ENCODE measurements at places on chromosomes 6 and 20.

DNA sequence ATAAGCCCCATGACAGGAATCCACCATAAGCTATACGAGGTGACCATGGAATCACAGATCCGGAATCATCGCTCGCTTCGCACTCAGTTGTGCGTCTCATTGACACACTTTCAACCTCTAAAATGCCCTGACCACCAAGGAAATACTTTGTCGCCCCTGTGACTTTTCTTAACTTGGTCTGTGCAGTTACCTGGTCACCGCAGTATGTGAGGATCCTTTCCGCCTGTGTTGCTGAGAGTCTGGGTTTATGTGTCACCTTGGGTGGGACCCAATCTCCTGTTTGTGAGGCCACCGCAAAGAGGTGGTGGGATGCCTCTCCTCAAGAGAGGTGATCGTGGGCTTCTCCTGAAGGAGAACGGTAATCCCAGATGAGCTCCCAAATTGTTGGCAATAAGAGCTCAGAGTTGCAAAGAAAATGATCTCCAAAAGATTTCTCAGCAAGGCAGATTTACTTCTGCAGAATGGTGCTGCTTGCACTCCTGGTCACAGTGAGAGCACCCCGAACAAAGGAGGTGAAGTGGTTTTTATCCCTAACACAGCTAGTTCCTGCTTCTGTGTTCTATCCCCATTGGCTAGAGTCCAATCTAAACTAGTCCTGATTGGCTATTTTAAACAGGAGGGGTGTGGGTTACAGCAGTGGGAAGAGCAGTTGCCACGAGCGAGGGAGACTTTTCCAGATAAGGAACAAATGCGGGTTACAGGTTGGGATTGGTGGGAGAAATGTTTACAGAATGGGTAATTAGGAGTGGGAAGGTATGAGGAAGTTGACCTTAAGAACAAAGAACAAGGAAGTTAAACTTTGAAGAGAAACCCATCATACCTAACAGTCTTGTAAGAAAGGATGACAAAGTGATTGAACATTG lies 9.1 kb upstream of the ZNFX1 start:
- DNase-seq = no peak

DNA sequence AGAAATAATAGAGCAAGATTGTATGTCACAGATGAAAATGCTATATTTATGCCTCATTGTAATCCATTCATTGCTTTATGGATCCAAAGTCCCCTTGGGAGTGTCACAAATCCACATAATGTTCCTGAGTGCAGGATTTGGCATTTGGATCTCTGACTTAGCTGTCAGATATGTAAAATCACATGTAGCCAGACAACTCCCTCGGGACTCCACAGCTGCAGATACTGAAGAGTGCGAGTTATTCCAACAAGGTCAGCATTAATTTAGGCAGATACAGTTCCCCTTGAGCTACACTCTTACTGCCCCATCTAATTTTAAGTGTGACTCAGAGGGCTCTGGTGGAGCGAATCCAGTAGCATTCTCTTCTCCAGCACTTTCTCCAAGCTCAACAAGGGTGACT lies 433.2 kb downstream of the CD83 start:
- DNase-seq = no peak

- DNase-seq = no peak
Measured at GRCh38 chr6:136586295-136586694, 36.1 kb upstream of the MAP7 start.

DNA sequence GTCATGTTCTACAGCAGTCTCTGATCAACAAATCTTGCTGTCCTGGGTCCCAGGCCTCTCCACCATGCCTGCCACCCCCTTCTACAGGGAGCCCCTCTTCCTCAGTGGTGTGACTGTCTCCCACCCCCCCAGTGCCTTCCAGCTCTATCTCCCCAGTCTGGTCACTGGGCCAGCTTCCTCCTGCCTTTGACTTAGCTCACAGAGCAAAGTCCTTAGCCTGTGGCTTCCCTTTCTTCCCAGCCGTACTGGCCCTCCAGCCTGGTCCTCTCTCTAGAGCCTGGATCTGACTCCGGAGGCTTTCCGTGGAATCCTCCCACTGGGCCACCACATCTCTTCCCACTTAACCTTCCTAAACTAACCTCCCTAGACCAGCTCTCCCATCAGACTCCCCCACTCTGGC lies 17.0 kb downstream of the MAPK13 start:
- DNase-seq = no peak

- DNase-seq = no peak
Measured at GRCh38 chr20:22446613-22447446, 137.5 kb downstream of the FOXA2 start.

DNA sequence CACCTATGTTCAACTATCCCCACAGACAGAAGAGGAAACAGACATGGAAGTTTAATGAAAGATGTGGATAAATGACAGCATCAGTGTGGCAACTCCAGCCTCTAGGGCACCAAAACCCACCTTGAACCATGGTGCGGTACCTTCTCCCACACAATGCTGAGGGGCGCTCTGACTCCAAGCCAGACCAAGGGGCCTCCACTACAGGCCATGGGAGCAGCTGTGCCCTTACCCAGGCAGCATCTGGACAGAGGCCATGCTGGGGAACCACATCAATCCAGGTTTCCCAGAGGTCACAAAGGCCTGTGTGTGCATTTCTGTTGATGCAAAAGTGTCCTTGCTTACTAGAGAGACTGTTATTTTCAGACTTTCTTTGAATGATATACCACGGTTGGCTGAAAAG lies 4.1 kb downstream of the PRR18 start:
- no peak for DNase-seq

DNA sequence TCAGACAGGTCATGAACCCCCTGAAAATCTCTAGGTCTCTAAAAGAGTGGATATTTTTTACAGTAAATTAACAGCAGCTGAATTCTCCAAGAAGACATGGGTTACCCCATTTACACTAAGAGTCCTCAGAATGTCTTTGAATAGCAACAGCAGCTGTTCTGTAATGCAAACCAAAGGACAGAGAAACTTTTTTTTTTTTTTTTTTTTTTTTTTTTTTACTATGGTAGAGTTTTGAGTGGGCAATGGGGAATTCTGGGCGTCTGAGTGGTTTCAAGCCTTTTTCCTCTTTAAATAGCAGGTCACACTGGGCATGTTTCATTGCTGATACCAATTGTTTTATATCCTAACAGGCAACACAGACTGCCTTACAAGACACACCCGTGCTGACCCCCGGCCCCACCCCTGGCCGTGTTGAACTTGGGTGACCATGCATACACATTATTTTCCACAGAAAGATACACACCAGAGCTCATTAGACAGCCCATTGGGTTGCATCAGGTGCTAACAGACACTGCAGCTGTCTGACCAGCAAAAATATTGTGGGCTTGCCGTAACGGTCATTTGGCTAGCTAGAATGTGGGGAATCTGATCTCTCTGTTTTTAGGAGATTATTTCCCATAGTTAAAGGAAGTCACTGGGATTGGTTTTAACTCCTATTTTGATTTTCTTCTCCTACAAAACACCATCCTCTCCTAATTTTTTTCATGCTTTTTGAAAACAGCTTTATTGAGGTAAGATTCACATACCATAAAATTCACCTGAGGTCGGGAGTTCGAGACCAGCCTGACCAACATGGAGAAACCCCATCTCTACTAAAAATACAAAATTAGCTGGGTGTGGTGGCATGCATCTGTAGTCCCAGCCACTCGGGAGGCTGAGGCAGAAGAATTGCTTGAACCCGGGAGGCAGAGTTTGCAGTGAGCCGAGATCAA lies 26.7 kb upstream of the IRF4 start:
- DNase-seq = no peak

DNA sequence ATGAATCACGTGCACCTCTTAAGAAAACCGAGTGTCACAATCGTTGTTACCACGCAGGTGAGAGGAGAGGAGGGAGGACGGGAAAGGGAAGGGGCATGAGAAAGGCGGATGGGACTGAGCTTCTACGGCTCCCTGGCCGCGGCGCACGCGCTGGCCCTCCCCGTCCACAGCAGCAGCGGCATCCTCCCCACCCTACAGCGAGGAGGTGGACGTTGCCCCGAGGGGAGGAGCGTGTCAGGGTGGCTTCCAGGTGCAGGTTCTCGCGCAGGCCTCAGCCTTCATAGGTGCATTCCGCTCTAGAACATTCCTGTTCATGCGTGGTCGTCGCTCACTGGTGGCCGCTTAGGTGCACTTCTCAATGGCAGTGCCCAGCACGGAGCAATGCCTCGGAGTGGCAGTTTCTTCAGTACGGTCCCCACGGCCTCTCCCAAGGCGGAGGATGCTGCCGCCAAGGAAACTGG lies 29.7 kb upstream of the AFDN start:
- no peak for DNase-seq

GRCh38 chr20:58459058-58459750 lies 56.0 kb downstream of the APCDD1L start:
- no peak for DNase-seq

DNA sequence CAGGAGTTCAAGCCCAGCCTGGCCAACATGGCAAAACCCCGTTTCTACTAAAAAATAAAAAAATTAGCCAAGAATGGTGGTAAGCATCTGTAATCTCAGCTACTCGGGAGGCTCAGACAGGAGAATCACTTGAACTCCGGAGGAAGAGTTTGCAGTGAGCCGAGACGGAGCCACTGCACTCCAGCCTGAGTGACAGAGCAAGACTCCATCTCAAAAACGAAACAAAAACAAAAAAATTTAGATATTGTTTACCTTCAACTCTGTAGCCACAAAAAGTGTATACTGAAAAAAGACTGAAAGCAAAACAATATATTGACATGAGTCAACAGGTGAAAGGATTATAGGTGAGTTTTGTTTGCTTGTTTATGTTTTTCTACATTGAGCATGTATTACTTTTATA lies 30.6 kb upstream of the TAB2 start:
- no peak for DNase-seq

DNA sequence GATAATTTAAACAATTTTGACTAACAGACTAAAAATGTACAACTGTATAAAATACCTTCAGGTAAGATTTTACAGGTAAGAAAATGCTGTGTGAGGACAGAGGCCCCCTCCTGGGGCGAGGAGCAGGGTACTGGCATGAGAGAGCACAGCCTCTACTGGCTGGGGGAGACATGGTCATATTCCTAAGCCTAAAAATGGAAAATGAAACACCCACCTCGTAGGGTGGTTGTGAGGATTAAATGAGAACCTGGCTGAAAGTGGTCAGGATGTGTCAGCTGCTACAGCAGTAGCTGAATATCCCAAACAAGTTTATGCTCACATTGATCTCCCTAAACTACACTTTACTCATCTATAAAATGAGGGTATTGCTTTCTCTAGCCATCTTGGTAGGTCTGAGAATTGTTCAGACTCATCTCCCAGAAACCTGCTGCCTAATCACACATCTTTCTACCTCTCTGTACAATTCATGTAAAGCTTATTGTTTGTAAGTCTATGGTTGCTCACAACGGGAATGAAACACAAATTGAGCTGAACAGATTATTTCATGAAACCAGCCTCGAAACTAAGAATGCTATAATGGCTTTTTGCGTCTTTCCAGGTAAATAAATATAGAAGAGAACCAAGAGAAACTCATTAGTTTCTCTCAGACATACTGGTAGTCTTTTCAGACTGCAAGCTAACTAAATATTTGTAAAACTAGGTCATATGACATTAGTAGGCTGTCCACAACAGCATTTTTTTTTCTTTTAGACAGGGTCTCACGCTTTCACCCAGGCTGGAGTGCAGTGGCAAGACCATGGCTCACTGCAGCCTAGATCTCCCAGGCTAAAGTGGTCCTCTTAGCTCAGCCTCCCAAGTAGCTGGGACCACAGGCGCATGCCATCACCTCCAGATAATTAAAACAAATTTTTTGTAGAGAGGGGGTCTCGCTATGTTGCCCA lies 69.6 kb downstream of the POPDC3 start:
- no peak for DNase-seq

- DNase-seq = no peak
Measured at GRCh38 chr6:11744753-11745152, 33.9 kb downstream of the ADTRP start.

DNA sequence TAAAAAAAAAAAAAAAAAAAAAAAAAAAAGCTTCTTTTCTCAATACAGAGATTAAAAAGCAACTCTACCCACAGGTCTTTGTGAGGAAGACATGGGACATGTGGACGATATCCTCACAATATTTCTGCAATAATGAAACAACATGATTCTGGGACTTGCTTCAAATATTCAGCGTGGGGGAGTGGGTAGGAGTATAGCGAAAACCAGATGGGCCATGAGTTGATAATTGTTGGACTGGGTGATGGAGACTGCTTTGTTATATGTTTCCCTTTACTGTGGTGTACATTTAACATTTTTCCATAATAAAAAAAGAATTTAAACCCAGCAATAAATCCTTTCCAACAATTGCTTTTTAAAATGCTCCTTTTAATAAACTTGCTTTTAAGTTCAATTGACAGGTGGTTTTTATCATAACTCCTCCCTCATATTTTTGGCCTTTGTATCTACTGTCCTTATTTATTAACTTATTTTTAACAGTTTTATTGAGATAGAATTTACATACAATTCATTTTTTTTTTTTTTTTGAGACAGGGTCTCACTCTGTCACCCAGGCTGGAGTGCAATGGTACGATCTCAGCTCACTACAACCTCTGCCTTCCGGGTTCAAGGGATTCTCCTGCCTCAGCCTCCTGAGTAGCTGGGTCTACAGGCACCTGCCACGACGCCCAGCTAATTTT lies 40.4 kb upstream of the ARFGEF2 start:
- DNase-seq = no peak

Data from central memory CD4-positive, alpha-beta T cell (primary cell).